Stimulated activated CD4-positive, alpha-beta T cell treated with anti-CD3 and anti-CD28 coated beads, Interleukin-4, amount 100 ng/mL, for 48 hours (primary cell): ENCODE measurements at places on chromosomes 1 and 21.

GRCh38 chr1:45499415-45499769 lies 481 bp downstream of the CCDC163 start:
- no peak for DNase-seq

- DNase-seq, result no peak
These were observed 192.8 kb downstream of the HUNK start for GRCh38 chr21:32065654-32066053.

GRCh38 chr1:24830680-24831272 lies 85.5 kb downstream of the CLIC4 start:
- no peak for DNase-seq

- DNase-seq, result no peak
These were observed 128.3 kb downstream of the CASZ1 start for GRCh38 chr1:10667861-10668761.

GRCh38 chr1:7562729-7563605 lies 208.1 kb upstream of the VAMP3 start:
- no peak for DNase-seq

DNA sequence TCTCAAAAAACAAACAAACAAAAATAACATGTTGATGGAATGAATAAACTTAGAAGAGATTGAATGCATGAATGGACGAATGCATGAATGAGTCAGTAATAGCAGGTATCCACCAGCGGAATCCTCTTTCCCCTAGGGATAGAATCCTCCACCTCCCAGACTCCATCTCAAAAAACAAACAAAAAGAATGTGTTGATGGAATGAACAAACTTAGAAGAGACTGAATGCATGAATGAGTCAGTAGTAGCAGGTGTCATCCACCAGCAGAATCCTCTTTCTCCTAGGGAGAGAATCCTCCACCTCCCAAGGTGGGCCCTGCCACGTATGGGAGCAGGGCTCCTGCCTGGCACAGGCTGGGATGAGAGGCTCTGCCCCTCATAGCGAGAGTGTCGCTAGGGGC lies 26.8 kb upstream of the RNF19B start:
- no peak for DNase-seq

DNA sequence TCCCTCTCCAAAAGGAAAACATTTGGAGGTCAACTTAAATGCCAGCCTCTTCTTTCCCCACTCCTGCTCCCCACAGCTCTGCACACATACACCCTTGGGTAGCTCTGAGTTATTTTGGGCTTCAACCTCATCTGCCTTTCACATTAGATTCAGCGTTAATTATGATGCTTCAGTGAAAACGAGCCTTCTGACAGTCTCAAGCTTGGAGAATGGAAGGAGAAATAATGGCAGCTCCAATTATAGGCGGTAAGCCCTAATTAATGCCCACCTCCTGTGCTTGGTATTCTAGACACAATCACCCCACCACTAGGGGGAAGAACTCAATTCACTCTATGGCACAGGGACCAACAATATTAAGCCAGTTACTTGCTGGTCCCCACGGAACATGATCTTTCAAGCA lies 397.9 kb downstream of the BRINP2 start:
- no peak for DNase-seq

GRCh38 chr1:154557248-154557938 lies 1.1 kb downstream of the UBE2Q1 start:
- DNase-seq, result no peak

DNA sequence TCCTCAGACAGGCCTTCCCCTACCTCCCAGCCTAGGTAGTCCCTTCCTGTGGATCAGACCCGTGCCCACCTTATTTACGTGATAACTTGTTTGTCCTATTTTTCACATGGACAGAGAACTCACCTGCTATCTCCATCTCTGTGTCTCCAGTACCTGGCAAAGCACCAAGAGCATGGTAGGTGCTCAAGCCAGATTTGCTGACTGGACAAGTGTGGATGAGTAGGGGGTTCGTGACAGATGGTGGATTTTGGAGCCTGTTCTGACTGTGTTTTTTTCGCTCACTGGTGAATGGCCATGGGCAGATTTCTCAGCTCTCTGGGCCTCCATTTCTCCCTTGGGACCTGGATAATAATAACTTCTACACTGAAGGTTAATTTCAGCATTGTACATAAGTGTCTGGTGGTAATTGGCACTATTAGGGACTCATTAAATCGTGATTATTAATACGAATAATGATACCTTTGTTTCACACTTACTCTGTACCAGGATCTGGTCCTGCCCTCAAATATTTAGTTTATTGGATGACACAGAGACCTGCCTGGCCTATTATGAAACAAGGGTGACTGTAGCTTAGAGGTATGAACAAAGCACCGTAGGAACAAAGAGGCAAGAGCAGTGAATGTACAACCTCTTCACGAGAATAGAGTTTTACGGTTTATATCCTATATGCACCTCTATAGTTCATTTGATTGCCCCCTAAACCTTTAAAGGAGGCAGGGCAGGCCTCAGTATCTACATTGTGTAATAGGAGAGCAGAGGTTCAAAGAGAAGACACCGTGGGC lies 24.5 kb upstream of the SLC26A9 start:
- no peak for DNase-seq

DNA sequence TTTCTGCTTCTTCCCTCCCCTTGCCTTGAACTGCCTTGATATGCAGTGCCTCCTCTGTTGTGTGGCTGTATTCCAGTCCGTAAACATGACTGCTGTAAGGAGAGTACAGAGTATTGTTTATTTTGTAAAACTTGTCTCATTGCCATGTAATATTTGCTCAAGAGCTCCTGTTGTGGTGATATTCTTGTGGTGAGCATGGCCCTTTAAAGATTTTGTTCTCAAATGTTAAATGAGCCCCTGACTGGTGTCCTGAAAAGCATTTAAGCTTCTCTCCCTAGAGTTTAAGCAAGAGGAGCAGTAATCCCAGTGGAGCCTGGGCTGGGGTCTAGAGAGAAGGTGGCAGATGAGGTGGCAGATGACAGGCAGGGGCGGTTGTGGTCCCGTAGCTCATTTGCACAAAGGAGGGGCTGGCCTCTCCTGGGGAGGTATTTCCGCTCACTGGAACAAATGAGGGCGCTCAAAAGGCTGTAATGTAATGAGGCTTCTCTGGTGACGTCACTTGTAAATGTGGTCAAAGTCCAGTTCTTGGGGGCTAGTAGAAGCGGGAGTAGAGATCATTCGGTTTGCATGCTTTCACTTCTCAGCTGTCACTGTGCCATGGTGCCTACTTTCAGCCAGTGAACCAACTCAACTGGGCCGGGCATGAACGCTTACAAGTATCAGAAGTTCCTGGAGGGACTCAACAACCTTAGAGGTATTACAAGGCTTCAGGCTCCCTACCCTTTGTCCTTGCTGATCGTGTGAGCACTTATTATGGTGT lies 46.0 kb upstream of the MACF1 start:
- no peak for DNase-seq

DNA sequence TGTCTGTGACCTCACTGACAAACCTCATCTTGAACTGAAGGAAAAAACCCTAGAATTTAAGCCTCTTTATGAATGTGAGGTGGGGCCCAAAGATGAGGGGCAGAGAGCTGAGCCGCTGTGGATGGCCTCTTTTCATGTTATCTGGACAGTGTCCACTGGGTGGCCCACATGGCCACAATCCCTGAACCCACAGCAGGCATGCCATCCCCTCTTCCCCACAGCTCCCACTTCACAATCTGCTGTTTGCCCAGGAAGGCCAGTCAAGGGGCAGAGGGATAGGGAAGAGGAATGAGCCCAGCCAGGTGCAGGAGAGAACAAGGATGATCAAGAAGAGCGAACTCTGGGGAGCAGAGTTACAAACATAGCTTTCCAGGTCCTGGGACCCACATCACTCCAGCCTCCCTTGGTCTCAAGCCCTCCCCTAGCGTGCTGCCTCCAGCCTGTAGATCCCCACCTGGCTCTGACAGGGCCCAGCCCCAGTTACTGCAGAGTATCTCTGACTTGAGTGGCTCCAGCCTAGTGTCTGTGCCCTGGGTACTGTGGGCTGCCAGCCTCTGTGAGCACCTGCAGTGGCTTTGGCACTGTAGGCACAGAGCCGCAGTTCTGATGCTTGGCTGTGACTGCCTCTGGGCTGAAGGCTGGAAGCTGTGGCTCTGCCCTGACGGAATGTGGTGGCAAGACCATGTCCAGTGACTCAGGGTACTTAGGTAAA lies 1.9 kb upstream of the SLFNL1 start:
- DNase-seq, result no peak

DNA sequence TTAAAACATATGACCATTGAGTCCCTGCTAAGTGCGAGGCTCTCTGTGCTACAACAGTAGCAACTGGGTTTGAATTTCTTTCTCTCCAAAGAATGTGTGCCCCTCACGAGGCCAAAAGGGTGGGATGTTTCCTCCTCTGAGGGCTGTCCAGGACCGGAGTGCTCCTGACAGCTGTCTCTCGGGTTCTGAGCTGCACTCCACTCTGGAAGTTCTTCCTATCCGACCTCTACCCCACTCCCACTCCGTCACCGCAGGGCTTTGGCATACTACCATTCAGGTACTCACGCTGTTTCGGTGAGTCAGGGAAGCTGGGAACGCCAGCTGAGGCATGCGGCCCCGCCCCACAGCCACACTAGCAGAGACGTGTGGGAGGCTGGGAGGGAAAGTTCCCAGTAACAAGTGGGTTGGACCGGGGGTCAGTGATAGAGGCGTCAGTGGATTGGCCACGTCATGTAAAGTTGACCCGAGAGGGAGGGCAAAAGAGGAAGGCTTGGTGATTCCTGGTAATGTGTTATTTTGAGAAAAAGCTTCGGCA lies 705 bp upstream of the SLC50A1 start:
- peak; percentile 63 for DNase-seq

GRCh38 chr1:218383681-218384080 lies 38.5 kb downstream of the TGFB2 start:
- no peak for DNase-seq

DNA sequence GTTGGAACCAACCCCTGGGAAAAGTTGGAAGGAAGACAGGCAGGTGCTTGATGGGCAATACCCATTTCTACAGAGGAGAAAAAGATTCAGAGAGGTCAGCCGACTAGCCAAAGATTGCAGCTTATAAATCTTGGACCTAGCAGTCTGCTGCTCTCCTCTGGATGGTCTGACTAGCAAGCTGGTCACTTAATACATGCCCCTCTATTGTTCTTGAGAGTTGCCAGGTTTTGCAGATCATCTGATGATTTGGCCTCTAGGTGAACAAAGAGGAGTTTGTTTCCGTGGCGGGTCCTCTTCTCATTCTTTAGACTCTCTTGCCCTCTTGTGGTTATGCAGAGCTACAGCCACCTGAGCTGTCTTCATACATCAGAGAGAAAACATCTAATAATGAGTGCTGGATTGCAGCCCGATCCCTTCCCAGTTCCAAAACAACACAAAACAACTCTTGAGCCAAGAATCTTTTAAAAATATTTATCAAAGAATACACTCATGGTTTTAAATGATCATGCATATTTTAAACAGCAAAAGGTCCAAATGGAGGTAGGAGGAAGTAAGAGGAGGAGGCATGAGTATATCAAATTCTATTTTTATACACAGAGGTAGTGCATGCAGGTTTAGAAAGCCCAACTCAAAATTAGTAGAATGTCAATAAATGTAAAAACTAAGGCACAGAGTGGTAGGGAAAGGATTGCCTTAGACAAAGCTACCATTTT lies 115.7 kb downstream of the SLC30A10 start:
- DNase-seq, result peak; percentile 1

DNA sequence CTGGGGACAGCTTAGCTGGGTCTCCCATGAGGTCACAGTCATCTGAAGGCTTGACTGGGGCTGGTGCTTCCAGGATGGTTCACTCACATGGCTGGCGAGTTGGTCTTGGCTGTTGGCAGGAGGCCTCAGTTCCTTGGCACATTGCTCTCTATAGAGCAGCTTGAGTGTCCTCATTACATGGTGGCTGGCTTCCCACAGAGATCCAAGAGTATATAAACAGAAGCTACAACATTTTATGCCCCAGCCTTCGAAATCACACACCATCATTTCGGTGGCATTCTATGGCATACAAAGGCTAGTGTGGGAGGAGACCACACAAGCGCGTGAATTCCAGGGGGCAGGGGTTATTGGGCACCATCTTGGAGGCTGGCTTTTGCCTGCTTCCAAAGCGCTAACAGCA lies 63.0 kb downstream of the ALPL start:
- no peak for DNase-seq

GRCh38 chr1:184157394-184157742 lies 105.8 kb downstream of the TSEN15 start:
- DNase-seq, result no peak

GRCh38 chr1:46583494-46583893 lies 20.6 kb downstream of the MKNK1 start:
- no peak for DNase-seq

DNA sequence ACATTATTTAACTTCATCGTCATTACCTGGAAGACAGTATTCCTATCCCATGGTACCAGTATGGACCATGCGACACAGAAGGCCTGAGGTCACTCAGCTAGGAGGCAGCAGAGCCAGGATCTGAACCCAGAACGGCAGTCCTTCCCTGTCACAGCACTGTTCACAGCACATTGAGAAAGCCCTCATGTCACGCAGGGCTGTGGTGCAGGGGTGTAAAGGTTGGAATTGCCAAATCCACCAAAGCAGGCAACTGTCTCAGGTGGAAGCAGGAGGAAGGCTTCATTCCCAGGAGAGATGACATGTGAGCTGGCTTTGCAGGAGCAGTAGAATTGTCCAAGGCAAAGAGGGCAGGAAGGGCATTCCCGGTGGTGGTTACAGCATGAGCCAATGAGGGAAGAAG lies 9.9 kb upstream of the TTC22 start:
- DNase-seq, result no peak

GRCh38 chr1:8875216-8875861 lies 3.1 kb downstream of the ENO1 start:
- DNase-seq, result no peak

DNA sequence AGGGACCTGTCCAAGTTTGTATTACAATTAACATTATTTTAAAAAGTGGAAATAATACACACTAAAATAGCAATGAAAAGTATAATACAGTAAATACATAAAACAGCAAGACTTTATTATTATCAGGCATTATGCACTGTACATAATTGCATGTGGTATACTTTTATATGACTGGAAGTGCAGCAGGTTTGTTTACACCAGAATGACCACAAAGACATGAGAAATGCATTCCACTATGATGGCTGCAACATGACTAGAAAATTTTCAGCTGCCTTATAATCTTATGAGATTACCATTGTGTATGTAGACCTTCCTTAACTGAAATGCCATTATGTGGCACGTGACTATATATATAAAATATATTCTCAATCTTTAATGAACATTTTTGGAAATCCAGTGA lies 1699.6 kb downstream of the KCNT2 start:
- no peak for DNase-seq

DNA sequence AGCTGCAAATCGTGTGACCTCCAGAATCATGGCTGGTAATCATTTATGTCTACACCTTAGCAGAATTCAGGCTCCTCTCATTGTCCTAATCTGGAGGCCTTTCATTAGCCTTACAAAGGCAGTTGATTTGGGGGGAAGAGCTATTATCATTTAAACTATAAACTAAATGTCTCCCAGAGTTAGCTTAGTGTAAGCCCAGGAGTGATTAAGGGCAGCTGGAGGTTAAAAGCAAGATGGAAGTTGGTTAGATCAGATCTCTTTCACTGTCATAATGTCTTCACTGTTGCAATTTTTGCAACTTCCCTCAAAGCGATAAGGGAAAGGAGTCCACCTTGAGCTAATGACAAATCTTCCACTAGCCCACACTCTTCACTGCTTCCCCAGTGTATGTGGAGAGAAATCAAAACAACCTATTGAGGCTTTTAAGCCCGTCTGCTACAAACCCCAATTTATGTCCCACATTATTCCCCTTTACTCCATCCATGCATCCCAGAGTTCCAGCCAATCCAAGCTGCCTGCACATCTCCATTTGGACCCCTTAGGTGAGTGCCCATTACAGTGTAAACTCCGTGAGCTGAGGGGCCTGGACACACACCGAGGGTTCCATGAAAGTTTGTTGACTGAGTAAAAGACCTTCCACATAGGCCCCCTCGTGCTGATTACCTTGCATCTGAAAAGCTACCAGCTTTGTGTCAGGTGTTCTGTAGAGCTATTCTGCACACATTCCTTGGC lies 61.5 kb upstream of the KLHDC7A start:
- DNase-seq, result no peak
